Non-pigmented ciliary epithelial cell (primary cell): ENCODE measurements at places on chromosomes 11 and 22.

DNA sequence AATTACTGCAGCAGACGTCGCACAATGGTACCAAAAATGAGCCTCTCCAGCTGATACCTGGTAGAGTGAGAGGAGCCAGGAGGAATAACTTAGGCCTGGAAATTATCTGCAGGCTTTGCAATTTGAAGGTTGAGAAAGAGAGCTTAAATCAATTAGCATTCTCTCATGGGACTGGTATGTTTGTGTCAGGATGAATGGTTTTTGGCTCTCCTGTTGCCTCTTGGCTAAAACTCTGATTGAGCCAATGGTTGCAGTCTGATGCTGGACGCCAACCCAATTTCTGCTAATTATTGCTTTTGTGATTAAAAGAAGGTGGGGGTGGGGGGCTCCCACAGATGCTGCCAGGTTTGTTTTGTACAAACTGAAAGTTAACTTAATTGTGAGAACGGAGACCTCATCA lies 12.5 kb upstream of the NELL1 start:
- no peak for DNase-seq

- DNase-seq: no peak
These were observed 174.2 kb upstream of the DDI1 start for GRCh38 chr11:103862094-103862801.

- no peak for DNase-seq
These were observed 26.7 kb downstream of the AMPD3 start for GRCh38 chr11:10481560-10482349.

- no peak for DNase-seq
These were observed 3.6 kb downstream of the SIPA1 start for GRCh38 chr11:65641297-65642013.

- DNase-seq: no peak
These were observed 19.9 kb upstream of the BBOX1 start for GRCh38 chr11:27020751-27021150.

- no peak for DNase-seq
These were observed 12.2 kb downstream of the MOV10L1 start for GRCh38 chr22:50101870-50102565.

DNA sequence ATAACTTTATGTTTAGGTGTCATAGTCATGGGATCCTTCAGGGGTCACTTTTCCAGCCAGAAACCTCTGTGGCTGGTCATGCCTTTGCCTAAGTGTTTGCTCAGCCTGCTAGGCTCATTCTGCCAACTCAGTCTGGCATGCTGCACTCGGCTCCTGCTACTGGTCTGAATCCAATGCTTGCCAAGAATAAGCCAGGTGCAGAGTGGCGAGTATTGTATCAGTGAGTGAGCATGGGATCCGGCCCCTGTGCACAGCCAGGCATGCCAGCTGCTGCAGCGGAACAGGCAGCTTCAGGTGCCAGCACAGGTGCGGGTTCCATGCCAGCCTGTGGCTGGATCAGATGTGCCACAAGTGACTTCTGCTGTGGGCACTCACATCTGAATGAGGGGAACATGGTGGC lies 1269.3 kb upstream of the CNTN5 start:
- DNase-seq: no peak

- no peak for DNase-seq
These were observed 1415.2 kb upstream of the TENM4 start for GRCh38 chr11:80856066-80856465.

GRCh38 chr11:15111215-15111614 lies 3.5 kb upstream of the INSC start:
- no peak for DNase-seq

DNA sequence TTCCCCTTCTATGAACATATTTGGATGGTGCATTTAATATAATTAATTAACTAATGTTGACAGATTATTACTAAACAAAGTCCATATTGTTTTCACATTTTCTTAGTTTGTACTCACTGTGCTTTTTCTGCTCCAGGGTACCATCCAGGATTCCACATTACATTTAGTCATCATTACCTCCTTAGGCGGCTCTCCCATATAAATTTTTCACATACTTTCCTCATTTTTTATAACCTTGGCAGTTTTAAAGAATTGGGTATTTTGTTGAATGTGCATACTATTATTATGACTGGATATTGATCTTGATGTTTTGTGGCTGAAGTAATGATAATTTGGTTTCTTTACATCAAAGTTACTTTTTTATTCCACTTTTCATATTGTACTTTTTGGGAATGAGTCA lies 755.6 kb upstream of the ANO3 start:
- DNase-seq: no peak

DNA sequence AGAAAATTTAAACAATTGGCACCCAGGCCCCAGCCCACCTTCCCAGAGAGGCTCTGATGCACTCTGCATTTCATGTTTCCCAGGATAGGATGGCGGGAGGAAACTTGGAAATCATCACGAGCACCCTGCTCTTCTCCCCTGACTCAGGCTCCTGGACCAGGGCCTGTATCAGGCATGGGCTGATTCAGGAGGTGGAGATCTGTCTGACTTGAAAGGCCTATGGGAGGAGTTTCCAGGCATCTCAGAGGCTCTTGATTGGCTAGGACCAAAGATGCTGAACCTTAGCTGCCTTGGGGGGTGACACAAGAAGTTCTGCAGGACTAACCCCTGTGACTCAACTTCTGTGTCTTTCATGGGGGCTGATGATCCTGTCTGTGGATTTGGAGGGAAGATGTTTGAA lies 106.2 kb downstream of the PKNOX2 start:
- no peak for DNase-seq

- DNase-seq: peak; percentile 96
These were observed 15.6 kb downstream of the PISD start for GRCh38 chr22:31646186-31647019.

GRCh38 chr11:19573666-19574065 lies 139.0 kb upstream of the NAV2 start:
- DNase-seq: no peak

DNA sequence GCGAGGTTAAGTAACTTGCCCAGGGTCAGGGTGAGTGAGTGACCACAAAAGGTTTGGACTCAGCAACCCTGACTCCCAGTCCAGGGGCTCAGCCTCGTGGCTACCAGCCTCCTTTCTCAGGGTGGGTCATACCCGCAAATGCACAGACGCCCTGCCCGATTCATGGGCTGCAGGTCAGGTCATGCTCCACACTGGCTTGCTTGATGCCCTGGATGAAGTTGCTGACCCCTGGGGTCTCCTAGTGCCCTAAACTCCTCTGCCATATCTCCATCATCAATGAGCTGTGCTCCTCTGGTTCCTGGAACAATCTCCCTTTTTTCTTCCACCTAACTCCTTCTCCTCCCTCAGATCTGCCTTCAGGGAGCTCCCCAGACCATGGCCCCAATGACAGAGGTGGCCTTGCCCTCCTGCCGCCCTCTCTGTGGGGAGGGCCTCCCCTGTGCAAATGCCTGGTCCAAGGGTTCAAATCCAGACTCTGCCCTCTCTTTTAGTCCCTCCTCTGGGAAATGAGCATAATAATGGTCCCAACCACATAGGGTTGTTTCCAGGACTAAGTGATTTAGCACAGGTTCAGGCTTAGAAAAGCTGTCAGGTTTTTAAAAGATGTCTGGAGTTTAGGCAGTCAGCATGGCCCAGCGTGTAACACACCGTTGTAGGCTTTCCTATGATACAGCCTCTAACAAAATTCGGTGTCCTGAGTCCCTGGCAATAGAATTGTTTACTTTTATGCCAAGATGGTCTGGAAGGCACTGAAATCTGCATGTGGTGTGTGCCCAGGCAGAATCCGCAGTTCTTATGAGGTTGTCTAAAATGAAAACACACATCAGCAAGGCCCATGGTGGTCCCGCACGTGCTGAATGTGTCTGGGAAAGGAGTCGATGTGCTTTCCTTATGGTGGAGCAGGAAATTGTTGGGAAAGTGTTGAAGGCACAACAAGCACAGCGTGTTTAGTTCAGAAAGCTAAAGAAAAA lies 63.6 kb downstream of the CD82 start:
- DNase-seq: no peak

DNA sequence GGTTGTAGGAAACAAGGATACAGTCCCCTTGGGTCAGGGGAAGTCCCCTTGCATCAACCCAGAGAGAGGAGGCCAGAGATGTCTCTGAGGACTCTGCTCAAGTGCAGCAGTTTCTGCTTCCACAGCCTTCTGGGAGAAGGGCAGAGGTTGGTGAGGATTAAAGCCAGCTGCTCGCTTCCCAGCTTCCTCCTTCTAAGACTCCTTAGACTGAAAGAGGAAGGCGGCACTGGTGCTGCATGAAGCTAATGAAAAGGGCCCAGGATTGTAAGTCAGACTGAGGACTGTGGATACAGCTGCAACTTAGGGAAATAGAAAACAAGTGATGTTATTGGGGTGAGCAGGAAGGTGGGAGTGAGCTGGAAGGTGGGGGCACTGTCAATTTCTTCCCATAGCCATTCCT lies at the start of gene OR52K1:
OR52K1 (plus strand) TSS at position 202 of the 400 bp plus-strand sequence. CDS start 6,255 bp downstream, outside the sequence.
- DNase-seq: no peak

GRCh38 chr22:43867839-43868635 lies 5.7 kb upstream of the SULT4A1 start:
- DNase-seq: peak; percentile 6

- no peak for DNase-seq
These were observed 3.0 kb upstream of the TMEM132A start for GRCh38 chr11:60921259-60921658.

DNA sequence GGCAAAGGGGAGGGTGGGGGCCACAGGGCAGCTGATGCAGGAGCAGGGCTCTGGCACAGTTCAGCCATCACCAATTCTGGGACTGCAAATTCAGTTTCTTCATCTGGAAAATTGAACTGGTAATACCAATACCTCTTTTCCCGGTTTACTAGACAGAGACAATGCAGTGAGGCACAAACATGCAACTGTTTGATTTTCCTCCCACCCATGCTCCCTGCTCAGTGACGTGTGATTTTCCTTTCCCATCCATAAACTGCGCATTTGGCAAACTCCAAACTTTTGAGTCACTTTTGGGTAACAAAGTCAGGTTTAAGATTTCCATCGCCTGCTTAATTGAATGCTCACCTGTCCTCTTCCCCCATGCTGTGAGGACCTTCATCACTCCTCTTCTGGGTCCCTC lies 23.2 kb downstream of the P2RY2 start:
- DNase-seq: no peak

- no peak for DNase-seq
These were observed 4.2 kb downstream of the UNC93B1 start for GRCh38 chr11:67999704-68000103.

DNA sequence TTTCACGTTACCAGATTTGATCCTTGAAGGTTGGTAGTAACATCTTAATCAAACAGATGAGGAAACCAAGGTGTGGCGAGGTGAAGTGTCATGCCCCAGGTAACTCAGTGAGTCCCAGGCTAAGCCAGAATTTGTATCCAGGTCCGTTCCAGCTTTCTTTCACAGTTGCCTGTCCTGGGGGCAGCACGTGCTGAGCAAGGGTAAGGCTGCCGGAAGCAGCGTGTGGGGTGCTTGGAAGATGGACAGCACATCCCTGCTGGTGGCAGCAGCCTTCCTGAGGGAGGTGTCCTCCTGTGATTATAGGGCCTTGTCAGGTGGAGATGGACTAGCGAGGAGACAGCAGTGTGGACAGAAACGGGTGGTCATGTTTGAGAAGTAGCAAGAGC lies 50.9 kb downstream of the TRIOBP start:
- DNase-seq: no peak

DNA sequence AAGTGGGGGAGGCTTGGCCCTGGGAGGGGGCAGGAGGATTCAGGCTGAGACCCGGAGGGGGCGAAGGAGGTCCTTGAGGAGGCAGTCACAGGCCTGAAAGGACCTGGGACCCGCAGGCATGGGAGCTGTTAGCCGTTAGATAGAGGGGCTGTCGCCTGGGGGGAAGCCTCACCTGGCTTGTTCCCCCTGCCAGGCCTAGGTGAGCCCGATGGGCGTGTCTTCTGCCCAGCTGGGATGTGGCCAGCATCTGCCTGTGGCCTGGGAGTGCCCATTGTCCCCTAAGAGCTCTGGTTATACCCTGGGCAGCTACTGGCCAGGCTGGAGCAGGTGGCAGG lies 1.8 kb upstream of the DUSP8 start:
- no peak for DNase-seq

GRCh38 chr11:47523490-47524225 lies 29.3 kb downstream of the CELF1 start:
- peak; percentile 76 for DNase-seq

DNA sequence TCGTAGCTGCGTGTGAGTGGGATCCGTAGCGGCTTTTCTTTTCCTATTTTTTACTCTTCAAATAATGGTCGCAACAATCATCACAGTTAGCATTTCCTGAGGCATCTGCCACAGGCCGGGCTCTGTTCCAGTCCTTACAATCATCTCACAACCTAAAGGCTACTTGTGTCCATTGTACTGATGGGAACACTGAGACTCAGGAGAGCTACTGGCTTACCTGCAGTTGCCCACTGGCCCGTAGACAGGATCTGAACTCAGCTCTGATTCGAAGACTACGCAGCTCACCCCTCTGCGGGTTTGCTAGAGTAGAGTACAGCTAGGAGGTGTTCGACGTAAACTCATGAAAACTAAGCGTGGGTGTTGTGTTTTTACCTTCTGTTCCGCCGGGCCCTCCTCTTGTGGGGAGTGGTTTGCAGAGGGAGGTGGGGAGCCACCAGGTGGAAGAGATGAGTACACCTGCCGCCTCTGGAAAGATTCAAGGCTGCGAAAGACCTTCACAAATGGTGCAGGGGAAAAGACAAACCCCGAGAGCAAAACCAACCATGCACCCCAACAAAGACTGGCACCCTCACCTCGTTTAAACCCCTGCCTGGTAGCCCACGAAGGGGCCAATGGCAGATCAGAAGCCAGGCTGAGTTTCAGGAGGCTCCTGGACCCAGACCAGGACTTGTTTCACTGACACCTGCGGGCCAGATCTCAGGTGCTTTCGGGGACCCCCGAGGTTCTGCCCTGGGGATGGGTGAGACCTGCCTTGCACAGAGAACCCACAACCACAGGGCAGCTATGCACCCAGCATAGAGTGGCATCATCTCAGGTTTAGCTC lies 18.3 kb upstream of the RFPL3 start:
- no peak for DNase-seq

DNA sequence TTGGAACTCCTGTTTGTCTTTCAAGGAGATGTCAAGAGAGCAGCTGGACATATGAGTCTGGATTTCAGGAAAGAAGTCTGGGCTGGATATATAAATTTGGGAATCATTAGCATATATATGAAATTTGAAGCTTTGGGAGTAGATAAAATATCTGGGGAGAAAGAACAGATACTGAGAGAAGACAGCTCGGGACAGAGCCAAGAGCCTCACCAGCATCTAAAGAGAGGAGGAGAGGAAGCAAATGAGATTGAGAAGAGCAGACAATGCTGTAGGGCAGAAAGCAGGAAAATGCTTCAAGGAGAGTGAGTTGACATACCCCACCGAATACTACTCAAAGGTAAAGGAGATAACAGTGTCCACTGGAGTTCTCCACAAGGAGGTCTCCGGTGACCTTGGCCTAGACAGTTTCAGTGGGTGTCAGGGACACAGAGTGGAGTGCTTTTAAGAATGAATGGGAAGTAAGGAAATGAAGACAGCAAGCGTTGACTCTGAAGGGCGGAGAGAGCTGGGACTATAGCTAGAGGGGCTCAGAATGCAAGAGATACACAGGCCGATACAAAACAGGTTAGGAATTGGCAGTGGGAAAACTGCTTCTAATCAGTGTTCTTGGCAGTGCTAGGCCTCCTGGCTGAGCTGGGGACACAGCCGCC lies 862 bp downstream of the APBB1 start:
- no peak for DNase-seq

- DNase-seq: no peak
These were observed 31.5 kb downstream of the SHISA8 start for GRCh38 chr22:41883400-41883799.
